ENCODE measurements at places on chromosomes 6 and 20. TPM values are rescaled to one million over a fixed set of nuclear protein-coding genes. Genes with fewer than 3 reads are reported as not detected.

Gene AKAP7
- polyA plus RNA-seq, result 11.5 TPM

Gene BPIFB4
- not detected for polyA plus RNA-seq

Gene PI16
- polyA plus RNA-seq, result 7.5 TPM

Gene TP53INP2
- polyA plus RNA-seq, result 10.5 TPM

Gene NKAIN2
- 13.1 TPM for polyA plus RNA-seq

Gene OR2H1
- not detected for polyA plus RNA-seq

Gene SLC2A10
- polyA plus RNA-seq, result 32.2 TPM

Gene LY6G6D
- not detected for polyA plus RNA-seq

Gene GRM4
- 0.52 TPM for polyA plus RNA-seq

Gene SULF2
- polyA plus RNA-seq, result 83.1 TPM

Gene ANKRD66
- 0.11 TPM for polyA plus RNA-seq

Gene GCNT2
- polyA plus RNA-seq, result 14.4 TPM

Gene TNXB
- 4.6 TPM for polyA plus RNA-seq

Gene COL9A1
- polyA plus RNA-seq, result 35.2 TPM

GRCh38 chr20:20755231-20755630, 42.8 kb upstream of the RALGAPA2 start:
- no peak for DNase-seq

DNA sequence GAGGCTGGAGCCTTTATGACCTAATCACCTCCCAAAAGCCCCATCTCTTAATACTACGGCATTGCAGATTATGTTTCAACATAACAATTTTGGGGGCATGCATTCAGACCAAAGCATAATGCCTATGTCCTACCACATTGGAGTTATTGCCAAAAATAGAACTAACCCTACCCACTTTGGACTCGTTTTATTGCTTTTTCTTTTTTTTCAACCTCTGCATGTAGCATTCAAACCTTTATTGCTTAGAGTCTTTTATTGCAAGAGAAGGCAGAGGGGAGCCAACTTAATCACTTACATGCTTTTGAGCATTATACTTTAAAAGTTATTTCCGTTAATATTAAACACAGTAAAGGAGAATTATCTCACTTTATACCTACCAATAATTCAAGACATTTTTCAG, 8.1 kb upstream of the MBOAT1 start:
- DNase-seq, result no peak

GRCh38 chr20:51387125-51387875, 155.2 kb downstream of the NFATC2 start:
- no peak for DNase-seq

- DNase-seq, result no peak
Observed at GRCh38 chr6:135880066-135880972, 28.8 kb downstream of the PDE7B start.

DNA sequence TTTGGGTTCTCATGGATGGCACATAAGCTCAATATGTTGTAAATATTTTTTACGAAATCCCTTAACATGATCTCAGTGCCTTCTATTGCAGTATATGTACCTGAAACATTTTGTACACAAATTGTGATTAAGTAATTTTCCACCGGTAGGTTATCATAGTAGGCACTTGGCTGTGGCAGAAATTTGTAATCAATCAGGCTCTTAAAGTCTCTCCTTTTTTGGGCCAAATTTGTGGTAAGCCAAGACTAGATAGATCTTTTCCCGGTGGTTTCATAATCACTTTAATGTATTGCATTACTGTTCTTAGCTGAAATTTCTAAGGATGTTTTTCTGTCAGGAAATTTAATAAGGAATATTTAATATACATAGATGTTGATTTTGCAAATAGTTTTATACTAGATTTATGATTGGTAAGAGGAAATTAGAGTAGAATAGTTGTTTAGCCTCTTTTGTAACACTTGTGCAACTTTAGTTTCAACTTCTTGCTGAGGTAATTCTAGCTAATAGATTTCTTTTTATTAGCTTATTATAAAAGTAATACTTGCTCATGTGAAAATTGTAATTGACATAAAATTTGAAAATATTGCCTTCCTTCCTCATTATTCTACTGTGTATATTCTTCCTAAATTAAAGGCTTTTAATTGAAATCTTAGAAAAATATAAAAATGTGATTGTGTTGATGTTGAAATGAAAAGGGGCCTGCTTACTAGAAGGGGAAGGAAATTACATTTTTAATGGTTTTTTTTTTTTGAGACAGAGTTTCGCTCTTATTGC, 3.2 kb downstream of the PCMT1 start:
- no peak for DNase-seq

DNA sequence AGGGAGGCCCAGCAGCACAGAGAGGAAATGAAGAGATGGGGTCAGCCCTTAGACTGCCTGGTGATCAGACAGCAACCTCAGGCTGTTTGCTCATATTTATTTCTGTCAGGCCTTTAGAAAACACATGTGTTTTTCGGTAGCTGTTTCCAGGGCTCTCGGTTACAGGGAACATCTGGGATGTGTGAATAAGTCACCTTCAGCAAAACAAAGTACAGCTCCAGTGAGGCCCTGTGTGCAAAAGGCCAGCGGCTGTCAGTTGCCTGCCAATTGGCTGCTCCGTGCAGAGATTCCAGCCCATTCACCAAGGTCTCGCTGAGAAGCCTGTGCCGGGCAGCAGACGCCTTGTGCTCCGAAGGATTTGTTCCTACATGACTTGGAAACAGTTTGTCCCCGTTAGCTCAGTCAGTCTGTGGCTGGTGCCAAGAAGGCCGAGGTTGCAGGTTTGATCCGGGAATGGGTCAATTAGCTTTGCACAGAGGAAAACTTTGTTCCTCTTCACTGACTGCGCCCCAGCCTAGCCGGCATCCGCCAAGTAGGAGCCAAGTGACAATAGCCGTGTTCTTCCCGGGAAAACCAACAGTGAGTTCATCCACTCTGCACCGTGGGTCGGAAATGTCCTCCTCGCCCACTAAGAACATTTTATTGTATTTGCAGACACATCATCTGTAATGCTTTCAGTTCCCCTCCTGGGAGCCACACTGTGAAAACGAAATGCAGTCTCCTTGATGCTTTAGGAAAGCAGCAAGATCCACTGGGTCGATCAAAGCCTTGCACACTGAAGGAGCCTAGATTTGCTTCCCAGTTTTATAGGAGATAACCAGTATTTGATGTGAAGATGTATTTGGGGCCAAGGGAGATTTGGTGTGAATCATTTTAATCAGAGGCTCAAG, 315.4 kb upstream of the CDYL start:
- DNase-seq, result no peak

DNA sequence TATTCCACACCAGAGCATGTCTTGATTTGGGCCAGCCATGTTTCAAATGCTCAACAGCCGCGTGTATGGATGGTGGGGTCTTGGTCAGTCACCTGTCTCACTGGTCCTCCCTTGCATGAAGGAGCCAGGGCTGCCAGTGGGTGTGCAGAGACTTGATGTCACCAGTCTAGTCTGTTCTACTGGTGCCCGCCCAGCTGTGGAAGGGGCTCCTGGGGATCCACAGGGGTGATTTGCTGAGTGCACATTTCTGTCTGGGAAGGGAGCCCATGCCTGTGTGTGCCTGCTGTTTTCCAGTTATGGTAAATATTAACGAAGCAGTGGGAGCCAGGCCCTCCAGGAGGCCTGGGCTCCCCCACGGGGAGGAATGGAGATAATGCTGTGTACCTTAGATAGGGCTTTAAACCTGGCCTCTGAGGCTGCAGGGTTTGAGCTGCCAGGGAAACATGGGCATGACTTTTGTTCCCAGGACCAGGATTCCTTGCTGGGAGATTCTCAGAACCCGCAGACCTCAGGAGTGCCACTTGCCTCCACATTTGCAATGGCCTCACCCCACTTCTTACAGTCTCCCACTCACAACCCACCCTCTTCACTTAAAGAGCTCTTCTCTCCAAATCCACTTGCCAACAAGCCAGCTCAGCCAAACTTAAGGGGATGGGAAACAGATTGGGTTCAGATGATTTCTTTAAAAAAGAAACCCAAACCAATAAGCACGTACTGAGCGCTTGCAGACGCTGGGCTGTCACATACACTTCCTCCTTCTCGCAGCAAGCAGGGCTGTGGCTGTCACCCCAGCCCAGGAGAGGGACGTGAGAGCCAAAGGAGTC, 54.1 kb downstream of the VEGFA start:
- no peak for DNase-seq

GRCh38 chr6:36345681-36346466, 9.2 kb upstream of the BNIP5 start:
- DNase-seq, result no peak

- no peak for DNase-seq
Observed at GRCh38 chr6:167735084-167735950, 91.4 kb upstream of the AFDN start.

- DNase-seq, result no peak
Observed at GRCh38 chr6:149867876-149868640, 3.9 kb upstream of the LRP11 start.

DNA sequence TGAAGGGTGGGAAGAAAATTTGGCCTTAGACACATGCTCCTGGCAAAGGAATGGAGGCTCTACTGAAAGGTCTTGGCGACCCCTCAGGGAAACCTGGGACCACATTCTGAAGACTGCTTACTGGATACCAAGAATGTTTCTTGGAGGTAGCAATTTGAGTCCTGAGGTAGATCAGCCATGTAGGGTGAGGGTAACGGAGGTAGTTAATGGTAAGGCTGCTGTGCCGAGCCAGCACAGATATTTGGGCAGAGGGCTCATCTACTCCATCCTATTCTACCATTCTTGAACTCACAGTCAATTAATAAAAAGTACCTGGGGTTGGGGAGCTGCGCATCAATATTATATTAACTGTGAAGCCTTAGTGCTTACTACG, 401 bp upstream of the PHF3 start:
- peak; percentile 10 for DNase-seq

GRCh38 chr20:51128198-51128597, 105.3 kb upstream of the KCNG1 start:
- DNase-seq, result no peak

GRCh38 chr20:49851991-49852390, 39.4 kb downstream of the SLC9A8 start:
- no peak for DNase-seq

- DNase-seq, result no peak
Observed at GRCh38 chr20:63558804-63559484, 5.0 kb downstream of the FNDC11 start.

- no peak for DNase-seq
Observed at GRCh38 chr20:42611423-42611822, 578.3 kb downstream of the PTPRT start.

DNA sequence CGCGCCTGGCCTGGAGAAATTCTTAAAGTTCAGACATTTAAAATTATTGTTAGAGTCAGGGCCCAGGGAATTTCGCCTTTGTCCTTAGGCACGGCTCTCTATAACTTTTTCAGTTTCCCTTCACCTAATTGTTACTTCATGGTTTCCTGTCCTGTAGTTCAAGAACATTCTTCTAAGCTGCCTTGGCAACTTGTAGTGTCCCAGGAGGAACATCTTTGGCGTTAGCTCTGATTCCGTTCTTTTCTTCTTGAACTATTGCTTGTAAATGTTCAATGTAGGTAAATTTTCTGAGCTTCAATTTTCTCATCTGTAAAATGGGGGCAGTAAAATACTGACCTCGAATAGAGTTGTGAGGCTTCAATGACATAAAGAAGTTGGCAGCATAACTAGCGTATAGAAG, 41.8 kb downstream of the TIAM2 start:
- no peak for DNase-seq

DNA sequence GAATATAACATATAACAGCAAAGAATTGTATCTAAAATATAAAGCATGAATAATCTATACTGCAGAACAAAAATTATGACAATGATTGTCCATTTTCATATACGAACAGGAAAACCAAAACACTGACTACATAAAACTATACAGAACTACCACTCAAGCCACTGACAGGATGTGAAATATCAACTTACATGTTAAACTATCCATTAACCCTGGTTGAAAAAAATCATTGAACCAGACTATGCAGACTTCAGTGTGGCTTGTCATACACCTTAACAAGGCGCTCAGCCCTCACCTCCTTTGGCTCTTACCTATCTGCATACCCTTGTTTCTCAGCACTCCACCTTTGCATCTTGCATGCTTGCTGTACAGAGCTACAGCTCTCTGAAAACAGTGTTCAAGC, 34.9 kb downstream of the ASCC3 start:
- DNase-seq, result no peak

GRCh38 chr6:143901885-143902750, 37.8 kb downstream of the ZC2HC1B start:
- DNase-seq, result peak; percentile 76

- no peak for DNase-seq
Observed at GRCh38 chr20:37534401-37535157, 6.9 kb upstream of the BLCAP start.

DNA sequence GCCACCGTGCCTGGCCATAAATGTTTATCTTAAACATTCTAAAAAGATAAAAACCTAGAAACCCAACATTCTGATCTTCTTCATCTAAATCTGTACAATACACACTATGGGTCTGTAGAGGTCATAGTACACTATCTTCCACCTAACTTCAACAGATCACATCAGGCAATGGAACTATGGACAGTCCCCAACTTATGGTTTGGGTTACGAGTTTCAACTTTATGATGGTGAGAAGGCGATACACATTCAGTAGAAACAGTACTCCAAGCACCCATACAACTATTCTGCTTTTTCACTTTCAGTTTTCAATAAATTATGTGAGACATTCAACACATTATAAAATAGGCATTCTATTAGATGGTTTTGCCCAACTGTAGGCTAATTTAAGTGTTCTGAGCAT, 23.1 kb downstream of the FKBP5 start:
- DNase-seq, result no peak

- no peak for DNase-seq
Observed at GRCh38 chr6:90536520-90536919, 50.4 kb downstream of the MAP3K7 start.

GRCh38 chr20:36920334-36920730, 31.2 kb downstream of the SAMHD1 start:
- no peak for DNase-seq

- DNase-seq, result no peak
Observed at GRCh38 chr20:63635431-63636141, 8.7 kb upstream of the GMEB2 start.

- no peak for DNase-seq
Observed at GRCh38 chr20:41078329-41078728, 49.7 kb downstream of the TOP1 start.

GRCh38 chr6:122035173-122035572, 364.3 kb upstream of the HSF2 start:
- no peak for DNase-seq

- DNase-seq, result no peak
Observed at GRCh38 chr6:41422161-41422560, 86.8 kb downstream of the NCR2 start.

DNA sequence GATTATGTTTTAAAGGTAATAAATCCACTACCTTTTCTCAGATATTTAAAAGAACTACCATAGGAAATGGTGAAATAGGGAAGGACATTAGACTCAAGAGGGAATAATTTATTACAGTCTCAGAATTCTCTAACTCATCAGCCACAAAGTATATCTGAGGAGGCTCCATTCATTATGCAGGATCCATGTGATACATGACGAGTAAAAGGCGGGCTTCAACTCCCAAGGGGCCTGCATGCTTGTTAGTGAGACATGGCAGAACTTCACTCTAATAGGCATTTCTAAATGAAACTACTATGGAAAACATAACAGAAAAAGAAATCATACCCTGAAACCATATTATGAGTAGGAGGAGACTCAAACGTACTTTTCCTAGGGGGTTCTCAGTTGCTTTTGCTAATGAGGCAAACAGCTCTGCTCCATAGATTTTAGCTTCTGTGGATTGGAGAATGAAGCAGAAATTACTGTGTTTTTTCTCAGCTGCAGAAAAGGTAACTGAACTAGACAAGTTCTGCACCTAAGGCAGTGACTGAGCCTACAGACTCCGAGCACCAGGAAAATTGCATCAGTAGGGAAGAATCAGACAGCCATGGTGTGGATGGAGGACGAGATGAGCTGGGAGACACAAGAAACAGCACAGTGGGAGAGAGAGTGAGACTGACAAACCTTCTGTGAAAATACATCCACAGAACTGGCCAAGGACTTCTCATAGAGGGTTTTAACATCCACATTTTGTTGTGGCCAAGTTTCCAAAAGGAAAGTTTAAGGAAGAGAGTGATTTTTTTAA, 254.6 kb upstream of the PRDM1 start:
- no peak for DNase-seq

All from left renal pelvis (tissue), 4 donors.